ENCODE measurements at places on chromosomes 16 and 17. TPM values are rescaled to one million over a fixed set of nuclear protein-coding genes. Genes with fewer than 3 reads are reported as not detected.
A peak's percentile ranks its signal among the peaks of the same experiment; 100 is the strongest.

ZNF597 gene
- 2.5 TPM for total RNA-seq

GUCY2D gene
- not detected for total RNA-seq

C17orf78 gene
- not detected for total RNA-seq

MYL4 gene
- total RNA-seq = not detected

DNA sequence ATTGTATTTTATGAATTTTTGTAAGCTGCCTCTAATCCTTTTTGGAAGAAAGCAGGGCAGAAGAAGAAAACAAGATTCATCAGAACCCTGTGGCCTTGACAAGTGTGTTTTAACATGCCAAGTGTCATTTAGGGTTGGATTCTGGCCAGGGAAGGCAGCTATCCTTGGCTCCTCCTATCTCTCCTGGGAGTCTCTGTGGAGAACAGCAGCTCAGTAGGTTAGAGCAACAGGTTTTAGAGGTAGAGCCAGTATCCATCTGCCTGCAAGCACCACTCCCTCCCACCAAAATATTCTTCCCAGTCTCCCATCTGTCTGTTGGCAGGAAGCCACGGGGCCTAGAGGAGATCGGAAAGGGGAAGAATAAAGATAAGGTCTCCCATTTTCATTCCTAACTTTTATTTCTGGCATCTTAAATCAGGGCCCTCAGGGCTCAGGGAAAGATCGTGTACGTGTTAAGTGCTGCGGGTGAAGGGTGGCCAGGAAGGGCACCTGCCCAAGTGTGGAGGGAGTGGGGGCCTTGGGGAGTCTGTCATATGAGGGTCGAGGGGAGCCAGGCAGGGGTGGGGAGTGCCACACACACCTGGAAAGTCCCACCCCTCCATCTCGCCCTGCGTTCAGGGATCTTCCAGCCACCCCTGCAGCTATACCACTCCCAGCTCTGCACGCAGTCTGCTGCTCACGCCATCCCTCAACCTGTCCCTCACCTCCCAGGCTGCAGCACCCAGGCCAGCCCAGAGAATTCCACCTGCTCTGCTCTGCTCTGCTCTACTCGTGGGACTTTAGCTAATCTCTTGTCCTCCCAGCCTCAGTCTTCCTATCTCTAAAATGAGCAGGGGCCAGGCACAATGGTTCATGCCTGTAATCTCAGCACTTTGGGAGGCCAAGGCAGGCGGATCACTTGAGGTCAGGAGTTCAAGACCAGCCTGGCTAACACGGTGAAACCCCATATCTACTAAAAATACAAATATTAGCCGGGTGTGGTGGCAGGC is 17.1 kb upstream of the CPSF4L start:
- peak; percentile 67 for DNase-seq

GRCh38 chr16:70661918-70662641 is 15.7 kb downstream of the IL34 start:
- peak; percentile 84 for DNase-seq

DNA sequence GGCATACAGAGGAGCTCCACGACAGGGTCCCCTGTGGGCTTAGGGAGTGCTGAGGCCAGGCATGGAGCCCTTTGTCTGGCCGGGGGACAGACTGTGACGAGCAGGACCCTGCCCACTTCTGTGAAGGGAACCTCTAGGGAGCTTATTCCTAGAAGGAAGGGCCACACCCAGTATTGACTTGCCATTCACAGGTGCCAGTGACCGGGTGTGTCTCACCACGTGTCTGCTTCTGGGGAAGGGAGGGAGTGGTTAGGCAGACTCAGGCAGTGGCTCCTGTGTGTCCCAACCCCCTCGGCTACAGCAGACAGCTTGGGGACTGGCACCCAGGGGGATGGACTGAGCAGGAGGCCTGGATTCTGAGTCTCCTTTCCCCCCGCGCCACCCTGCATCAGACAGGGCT is 57.2 kb downstream of the SOCS1 start:
- no peak for DNase-seq

DNA sequence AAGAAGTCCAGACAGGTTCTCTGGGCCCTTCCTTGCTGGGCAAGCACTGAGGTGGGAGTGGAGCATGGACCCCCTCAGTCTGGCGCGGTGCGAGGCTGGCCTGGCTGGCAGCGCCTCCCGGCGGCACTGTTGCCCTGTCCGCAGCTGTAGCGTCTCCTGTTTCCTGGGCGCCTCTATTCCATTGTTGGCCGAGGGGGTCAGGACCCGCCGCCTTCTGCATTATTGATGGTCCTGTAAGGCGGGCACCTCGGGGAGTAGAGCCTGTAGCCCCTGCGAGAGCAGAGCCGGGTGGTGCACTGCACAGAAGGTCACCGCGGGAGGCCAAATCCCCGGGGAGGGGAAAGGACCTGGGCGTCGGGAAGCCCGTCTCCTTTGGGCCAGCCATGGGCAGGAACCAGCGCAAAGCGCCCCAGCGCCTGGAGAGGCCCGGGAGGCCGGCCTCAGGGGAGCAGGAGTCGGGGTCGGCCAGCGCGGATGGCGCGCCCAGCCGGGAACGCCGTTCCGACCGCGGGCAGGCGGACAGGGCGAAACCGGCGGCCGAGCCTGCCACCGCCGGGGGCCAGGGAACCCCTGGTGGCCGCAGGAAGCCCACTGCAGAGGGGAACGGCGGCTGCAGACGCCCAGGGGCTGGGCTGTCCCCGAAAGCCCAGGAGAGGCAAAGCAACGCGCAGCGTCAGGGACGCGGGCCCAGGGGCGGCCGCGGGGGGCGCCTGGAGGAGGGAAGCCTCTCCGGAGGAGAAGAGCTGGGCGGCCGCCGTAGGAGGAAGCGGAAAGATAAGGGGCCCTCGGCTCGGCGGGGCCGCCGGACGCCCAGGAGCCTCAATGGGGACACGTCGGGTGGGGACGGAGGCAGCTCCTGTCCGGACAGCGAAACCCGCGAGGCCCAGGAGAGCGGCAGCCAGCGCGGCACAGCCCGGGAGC is at the start of gene MYO15B:
Gene MYO15B (plus strand): TSS at position 126 of the 921 bp plus-strand sequence. CDS start 258 bp downstream, at position 384.
- DNase-seq = peak; percentile 91

DNA sequence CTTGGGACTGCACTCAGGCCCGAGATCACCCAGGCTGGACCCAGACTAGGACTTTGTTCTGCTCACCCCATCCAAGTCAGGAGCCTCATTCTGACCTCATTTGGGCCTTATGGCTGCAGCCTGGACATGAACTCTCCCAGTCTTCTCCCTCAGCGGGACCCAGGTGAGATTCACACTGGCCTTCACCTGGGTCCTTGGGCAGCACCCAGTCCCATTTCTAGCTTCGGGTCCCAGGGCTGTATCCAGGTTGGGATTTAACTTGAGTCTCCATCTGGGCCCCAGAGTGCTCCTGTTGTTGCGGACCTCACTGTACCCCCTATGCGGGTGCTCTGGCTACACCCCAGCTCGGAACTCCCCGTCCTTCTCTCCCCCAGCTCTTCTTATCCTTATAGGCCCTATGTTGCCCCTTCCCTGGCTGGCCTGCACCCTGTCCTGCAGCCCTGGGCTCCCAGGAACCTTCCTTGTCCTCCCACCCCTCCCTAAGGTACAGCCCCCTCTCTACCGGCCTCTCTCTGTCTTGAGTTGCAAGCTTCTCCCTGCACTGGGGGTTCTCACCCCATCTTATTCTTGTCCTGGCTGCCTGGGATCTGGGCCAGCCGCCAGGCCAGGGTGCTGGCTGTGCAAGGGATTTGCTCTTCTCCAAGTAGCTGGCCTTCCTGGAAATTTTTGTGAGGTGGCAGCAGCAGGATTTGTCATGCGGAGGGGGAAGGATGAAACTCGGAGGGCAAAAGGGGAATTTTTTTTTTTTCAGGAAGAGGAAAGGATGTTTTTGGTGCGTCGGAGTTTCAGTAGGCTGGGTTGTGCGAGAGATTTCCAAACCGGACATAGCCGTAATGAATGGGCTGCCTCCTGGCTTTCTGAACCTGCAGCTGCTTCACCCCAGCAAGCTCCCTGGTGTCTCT is 904 bp downstream of the MAP2K3 start:
- DNase-seq = peak; percentile 77

GRCh38 chr17:77741109-77741508 is 217.4 kb upstream of the TNRC6C start:
- DNase-seq = no peak

DNA sequence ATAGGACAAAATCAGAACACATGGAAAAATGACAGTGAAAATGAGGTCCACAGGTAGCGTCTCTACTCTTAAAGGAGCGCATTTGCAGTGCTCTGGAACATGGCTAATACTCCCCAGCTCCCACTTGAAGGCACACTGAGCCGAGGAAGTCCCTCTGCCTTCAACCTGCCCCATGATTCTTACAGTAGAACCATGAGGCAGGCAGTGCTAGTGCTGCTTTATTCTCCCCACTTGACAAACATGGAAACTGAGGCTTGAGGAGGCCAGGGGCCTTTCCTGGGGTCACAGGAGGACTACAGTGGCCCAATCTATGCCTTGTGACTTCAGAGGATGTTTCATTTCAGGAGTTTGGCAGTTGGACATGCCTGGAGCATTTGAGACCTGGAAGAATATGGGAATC is 244.1 kb upstream of the MAF start:
- no peak for DNase-seq

DNA sequence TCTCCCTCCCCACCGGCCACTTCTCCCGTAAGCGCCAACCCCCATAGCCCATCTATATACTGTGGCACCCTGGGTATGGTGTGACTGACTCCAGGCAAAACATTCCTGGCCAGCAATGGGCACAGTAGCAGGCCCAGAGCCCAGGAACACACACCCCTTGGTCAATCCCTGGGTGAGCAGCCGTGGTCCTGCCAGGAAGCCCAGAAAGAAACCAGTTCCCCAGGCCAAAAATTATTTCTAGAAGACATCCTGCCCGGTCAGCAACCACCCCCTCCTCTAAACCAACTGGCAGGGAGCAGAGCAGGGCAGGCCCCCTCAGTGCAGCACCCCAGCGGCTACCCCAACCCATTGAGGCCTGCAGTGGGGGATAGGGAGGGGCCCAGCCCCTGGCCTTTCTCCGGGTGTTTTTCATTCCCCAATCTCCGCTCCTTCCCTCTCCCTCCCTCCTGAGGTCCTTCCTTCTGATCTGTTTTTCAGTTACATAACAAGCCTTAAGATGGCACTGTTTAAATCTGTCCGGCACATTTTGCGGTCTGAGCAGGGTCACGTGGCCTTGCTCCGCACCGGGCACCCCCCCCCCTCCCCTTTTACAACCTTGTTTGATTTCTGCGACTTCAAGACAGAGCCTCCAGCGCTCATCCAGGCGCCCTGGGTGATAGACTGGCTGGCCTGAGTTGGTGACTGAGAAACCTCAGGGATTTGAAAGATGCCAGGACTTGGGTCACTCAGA is 2.0 kb downstream of the NPTX1 start:
- no peak for DNase-seq

Data from lower leg skin (tissue), 4 donors.